ENCODE measurements at places on chromosomes 7 and 10. TPM values are rescaled to one million over a fixed set of nuclear protein-coding genes. Genes with fewer than 3 reads are reported as not detected.

IMPDH1 gene
- 35.6 TPM for polyA plus RNA-seq

LRRC4 gene
- 0.13 TPM for polyA plus RNA-seq

FAM25A gene
- not detected for polyA plus RNA-seq

MGAM2 gene
- polyA plus RNA-seq: not detected

SEMA3A gene
- polyA plus RNA-seq: not detected

SPDYE2 gene
- not detected for polyA plus RNA-seq

DDIT4 gene
- 73.8 TPM for polyA plus RNA-seq

TYSND1 gene
- 33.5 TPM for polyA plus RNA-seq

NXPH1 gene
- not detected for polyA plus RNA-seq

FAM13C gene
- polyA plus RNA-seq: not detected

NOM1 gene
- polyA plus RNA-seq: 3.7 TPM

SYT15 gene
- polyA plus RNA-seq: 0.06 TPM

NUTM2E gene
- polyA plus RNA-seq: not detected

OR2A7 gene
- polyA plus RNA-seq: 1.4 TPM

HKDC1 gene
- polyA plus RNA-seq: not detected

CLEC2L gene
- not detected for polyA plus RNA-seq

NPTX2 gene
- not detected for polyA plus RNA-seq

TACR2 gene
- polyA plus RNA-seq: 0.34 TPM

UNCX gene
- polyA plus RNA-seq: not detected

LRRC61 gene
- polyA plus RNA-seq: 15.2 TPM

Measured in naive B cell (primary cell).